ENCODE measurements at places on chromosomes 5 and 9. TPM values are rescaled to one million over a fixed set of nuclear protein-coding genes. Genes with fewer than 3 reads are reported as not detected.

GRCh38 chr5:159088371-159088770 is 11.3 kb downstream of the EBF1 start:
- H3K27me3 ChIP-seq = no peaks in the 10 kb centered on the region
- H3K27ac ChIP-seq = no peak overlapping the region
- DNase-seq = no peak
- H3K4me3 ChIP-seq = no peak overlapping the region
- no peaks in the 10 kb centered on the region for H3K4me1 ChIP-seq

Gene CCDC112
- total RNA-seq = 2.9 TPM

DNA sequence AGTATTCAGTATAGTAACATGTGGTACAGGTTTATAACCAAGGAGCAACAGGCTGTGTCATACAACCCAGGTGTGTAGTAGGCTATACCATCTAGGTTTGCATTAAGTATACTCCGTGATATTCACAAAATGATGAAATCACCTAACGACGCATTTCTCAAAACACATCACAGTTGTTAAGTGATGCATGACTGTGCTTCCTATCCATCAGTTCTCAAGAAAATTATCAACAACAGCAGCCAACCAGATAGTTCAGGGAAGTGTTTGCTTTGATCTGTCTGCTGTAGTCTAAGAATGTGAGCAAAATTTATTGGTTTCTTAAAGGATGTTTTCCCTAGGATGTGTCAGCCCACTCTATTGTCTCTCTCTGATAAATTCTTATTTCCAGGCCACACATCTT is 7.4 kb downstream of the ZBTB26 start:
- H3K27ac ChIP-seq = no peak overlapping the region
- no peak overlapping the region for H3K4me3 ChIP-seq
- no peak for DNase-seq
- no peaks in the 10 kb centered on the region for H3K36me3 ChIP-seq
- H3K4me1 ChIP-seq = no peaks in the 10 kb centered on the region

Gene OLFM1
- total RNA-seq = not detected

GRCh38 chr5:124630767-124631704 is 115.4 kb downstream of the ZNF608 start:
- peaks cover 39% of the 10 kb centered on the region for H3K4me1 ChIP-seq
- no peaks in the 10 kb centered on the region for H3K27me3 ChIP-seq
- no peaks in the 10 kb centered on the region for H3K36me3 ChIP-seq
- DNase-seq = no peak
- H3K4me3 ChIP-seq = no peak overlapping the region

- H3K36me3 ChIP-seq = no peaks in the 10 kb centered on the region
Measured at GRCh38 chr9:105608721-105609598, 51.0 kb downstream of the FKTN start.

Gene OGN
- total RNA-seq = not detected

GRCh38 chr9:93674580-93675335 is 98.4 kb downstream of the PHF2 start:
- no peaks in the 10 kb centered on the region for H3K4me1 ChIP-seq
- no peak overlapping the region for H3K27ac ChIP-seq
- H3K27me3 ChIP-seq = no peaks in the 10 kb centered on the region
- no peak for DNase-seq
- no peaks in the 10 kb centered on the region for H3K36me3 ChIP-seq

Gene CDH9
- not detected for total RNA-seq

- H3K4me3 ChIP-seq = no peak overlapping the region
- H3K27ac ChIP-seq = no peak overlapping the region
- no peak for DNase-seq
Measured at GRCh38 chr5:134982230-134982629, 14.5 kb downstream of the CATSPER3 start.

DNA sequence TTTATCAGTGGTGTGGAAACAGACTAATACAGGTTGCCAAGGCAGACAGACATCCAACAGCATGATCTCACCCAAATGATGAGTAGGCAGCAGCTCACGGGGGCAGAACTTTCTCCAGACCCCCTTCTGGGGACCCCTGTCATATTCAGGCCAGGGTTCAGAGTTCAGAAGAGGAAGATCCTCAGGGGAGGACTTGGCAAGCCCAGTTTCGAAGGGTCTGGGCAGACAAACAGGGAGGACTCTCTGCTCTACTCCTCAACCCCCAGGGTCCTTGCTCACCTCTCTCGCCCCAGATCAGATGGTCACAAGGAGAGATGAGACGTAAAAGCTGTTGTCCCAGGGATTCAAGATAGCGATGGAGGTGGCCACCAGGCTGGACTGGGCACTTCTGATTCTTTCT is 215.1 kb upstream of the MVB12B start:
- no peaks in the 10 kb centered on the region for H3K4me1 ChIP-seq
- no peaks in the 10 kb centered on the region for H3K36me3 ChIP-seq
- H3K4me3 ChIP-seq = no peak overlapping the region

DNA sequence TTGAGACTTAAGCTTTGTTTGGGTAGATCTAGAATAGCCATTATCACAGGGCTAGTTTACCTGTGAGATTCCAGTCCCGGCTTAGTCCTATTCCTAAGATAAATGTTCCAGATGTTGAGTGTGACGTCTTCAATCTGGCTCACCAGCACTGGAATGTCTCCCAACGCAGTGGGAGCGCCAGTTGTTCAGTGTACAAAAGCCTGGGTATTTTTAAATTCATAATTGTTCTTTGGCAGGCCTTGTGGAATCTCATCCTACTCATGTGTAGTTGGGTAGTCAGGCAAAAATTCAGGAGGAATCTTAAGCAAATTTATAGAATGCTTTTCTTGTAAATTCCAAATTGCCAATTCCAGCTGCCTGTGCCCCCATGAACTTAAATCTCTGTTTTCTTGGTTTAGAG is 272.6 kb upstream of the KCNN2 start:
- no peak for DNase-seq
- H3K27ac ChIP-seq = no peak overlapping the region
- H3K36me3 ChIP-seq = no peaks in the 10 kb centered on the region
- no peaks in the 10 kb centered on the region for H3K4me1 ChIP-seq
- no peak overlapping the region for H3K4me3 ChIP-seq

- H3K36me3 ChIP-seq = no peaks in the 10 kb centered on the region
- peaks cover 6% of the 10 kb centered on the region for H3K4me1 ChIP-seq
- H3K27ac ChIP-seq = no peak overlapping the region
- H3K4me3 ChIP-seq = no peak overlapping the region
- no peaks in the 10 kb centered on the region for H3K27me3 ChIP-seq
- DNase-seq = no peak
Measured at GRCh38 chr9:94680621-94681020, 41.3 kb upstream of the FBP1 start.

GRCh38 chr9:110015759-110016158 is 192.2 kb downstream of the C9orf152 start:
- H3K4me3 ChIP-seq = no peak overlapping the region
- no peaks in the 10 kb centered on the region for H3K4me1 ChIP-seq
- no peaks in the 10 kb centered on the region for H3K27me3 ChIP-seq

- DNase-seq = no peak
- no peaks in the 10 kb centered on the region for H3K36me3 ChIP-seq
- no peak overlapping the region for H3K27ac ChIP-seq
Measured at GRCh38 chr9:72480921-72481320, 40.5 kb upstream of the TMC1 start.

DNA sequence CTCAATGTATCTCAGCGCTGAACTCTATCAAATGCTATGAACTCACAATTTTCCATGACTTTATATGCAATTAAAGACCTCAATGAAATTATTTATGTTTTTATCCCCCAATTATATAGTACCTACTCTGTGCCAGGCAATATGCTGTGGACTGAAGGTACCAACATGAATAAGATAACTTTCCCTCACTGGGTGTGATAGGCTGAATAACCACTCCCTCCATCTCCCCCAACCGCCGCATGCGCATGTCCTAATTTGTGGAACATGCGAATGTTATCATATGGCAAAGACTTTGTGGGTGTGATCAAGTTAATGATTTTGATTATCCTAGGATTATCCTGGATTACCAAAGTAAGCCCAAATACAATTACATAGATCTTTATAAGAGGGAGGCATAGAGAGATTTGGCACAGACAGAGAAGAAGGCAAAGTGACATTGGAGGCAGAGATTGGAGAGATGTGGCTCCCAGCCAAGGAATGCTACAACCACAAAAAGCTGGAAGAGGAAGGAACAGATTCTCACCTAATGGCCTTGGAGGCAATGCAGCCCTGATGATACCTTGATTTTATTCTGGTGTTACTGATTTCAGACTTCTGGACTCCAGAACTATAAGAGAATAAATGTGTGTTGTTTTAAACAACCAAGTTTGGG is 149.1 kb upstream of the VCAN start:
- no peak overlapping the region for H3K27ac ChIP-seq
- no peaks in the 10 kb centered on the region for H3K27me3 ChIP-seq
- no peak for DNase-seq

- H3K4me1 ChIP-seq = no peaks in the 10 kb centered on the region
- no peaks in the 10 kb centered on the region for H3K36me3 ChIP-seq
- H3K4me3 ChIP-seq = no peak overlapping the region
- H3K27ac ChIP-seq = no peak overlapping the region
- no peak for DNase-seq
Measured at GRCh38 chr5:143955141-143955540, 143.2 kb downstream of the HMHB1 start.

Gene TMOD1
- total RNA-seq = 1.1 TPM

GRCh38 chr5:264338-264737 is 7.1 kb upstream of the PDCD6 start:
- no peaks in the 10 kb centered on the region for H3K36me3 ChIP-seq
- no peak for DNase-seq
- no peak overlapping the region for H3K4me3 ChIP-seq
- peaks cover 7% of the 10 kb centered on the region for H3K4me1 ChIP-seq
- H3K27ac ChIP-seq = peak overlapping the region; percentile 83

DNA sequence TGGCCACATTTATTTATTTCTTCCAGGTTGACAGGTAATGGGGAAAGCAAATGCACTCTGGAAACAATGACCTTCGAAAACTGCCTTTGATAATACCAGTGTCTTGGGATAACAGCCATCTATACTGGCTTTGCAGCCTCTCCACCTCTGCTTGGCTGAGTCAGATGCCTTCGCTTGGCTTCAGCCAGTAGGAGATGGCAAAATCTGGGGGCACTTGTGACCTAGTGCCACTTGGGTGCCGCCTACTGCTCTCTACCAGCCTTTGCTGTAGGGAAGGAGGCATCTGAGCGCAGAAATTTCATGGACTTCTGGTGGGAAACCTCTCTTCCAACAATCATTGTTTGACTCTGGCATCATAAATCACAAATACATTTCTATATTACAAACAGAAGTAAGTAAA is 21.8 kb downstream of the FYB1 start:
- H3K36me3 ChIP-seq = no peaks in the 10 kb centered on the region
- no peak overlapping the region for H3K27ac ChIP-seq
- no peaks in the 10 kb centered on the region for H3K27me3 ChIP-seq
- peaks cover 67% of the 10 kb centered on the region for H3K4me1 ChIP-seq

Gene KIAA0825
- total RNA-seq = 0.50 TPM

Gene ESM1
- not detected for total RNA-seq

Gene PCDHB15
- total RNA-seq = not detected

DNA sequence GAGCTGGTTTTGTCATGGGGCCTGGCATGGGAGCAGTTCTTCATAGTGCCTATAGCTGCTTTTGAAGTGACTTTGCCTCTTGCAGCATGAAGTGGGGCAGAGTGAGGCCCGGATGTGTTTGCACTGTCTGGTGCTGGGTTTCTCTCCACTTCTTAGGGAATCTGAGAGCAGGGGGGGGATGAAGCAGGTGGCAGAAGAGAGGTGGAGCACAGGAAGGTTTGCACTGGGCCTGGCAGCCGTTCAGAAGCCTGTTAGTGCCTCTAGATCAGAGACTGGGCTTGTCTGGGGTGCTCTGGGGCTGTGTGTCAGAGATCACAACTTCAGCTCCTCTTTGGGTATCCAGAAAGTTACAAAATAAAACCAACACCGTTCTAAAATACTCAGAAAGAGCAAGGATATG is 18.4 kb downstream of the USP20 start:
- no peak overlapping the region for H3K4me3 ChIP-seq
- no peaks in the 10 kb centered on the region for H3K4me1 ChIP-seq
- no peaks in the 10 kb centered on the region for H3K36me3 ChIP-seq
- no peaks in the 10 kb centered on the region for H3K27me3 ChIP-seq
- DNase-seq = no peak

Gene BTNL3
- 0.14 TPM for total RNA-seq

- no peak for DNase-seq
- H3K27ac ChIP-seq = peak overlapping the region; percentile 66
- H3K27me3 ChIP-seq = no peaks in the 10 kb centered on the region
- peaks cover 44% of the 10 kb centered on the region for H3K4me1 ChIP-seq
- H3K36me3 ChIP-seq = no peaks in the 10 kb centered on the region
Measured at GRCh38 chr9:91196103-91196950, 165.4 kb downstream of the AUH start.

All from Caco-2 (cell line).